ENCODE measurements at places on chromosomes 12 and 14.

DNA sequence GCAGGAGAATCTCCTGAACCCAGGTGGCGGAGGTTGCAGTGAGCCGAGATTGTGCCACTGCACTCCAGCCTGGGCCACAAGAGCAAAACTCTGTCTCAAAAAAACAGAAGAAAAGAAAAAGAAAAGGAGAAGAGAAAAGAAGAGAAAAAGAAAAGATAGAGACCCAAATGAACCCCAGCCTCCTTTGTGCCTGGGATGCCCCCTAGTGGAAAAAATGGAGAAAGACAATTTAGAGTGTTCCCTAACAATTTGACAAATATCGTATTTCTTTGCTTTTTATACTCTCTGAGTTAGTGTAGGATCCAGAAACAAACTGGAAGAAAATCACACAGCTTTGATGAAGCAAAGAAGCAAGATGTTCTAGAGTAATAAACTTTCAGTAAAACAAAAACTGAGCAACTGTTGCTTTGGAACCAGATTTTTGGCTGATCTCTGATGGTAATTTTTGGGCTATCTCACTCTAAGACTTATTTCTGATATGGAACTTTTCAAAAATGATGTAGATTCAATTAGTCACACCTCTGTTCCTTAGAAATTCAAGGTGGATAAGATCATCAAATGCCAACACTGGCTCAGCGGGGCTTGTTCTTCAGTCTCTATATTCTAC, 18.6 kb upstream of the PRKAB1 start:
- DNase-seq, result no peak

- no peak for DNase-seq
Measured at GRCh38 chr12:40312982-40313576, 88.3 kb downstream of the LRRK2 start.

GRCh38 chr14:90499121-90499520, 102.3 kb downstream of the CALM1 start:
- DNase-seq, result no peak

DNA sequence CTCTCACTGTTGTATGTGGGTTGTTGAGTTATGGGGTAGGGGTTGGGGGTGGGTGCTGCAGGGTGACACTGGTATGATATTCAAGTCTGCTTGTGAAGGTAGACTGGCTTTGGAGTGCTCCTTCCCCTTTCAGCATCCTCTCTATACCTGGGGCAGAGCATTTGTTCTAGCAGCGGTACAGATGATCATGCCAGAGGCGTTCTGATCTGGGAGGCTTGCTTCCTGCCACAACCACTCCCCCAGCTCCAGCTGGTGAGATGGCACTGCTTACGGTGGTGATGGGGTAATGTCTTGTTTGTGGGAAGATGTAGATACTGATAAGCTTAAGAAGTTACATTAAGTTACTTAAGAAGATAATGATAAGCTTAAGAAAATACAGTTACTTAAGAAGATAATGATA, 131.8 kb downstream of the ERC1 start:
- no peak for DNase-seq

GRCh38 chr12:84779169-84779568, 133.4 kb downstream of the SLC6A15 start:
- no peak for DNase-seq

GRCh38 chr12:50803230-50803875, 39.4 kb upstream of the TMPRSS12 start:
- DNase-seq, result no peak

DNA sequence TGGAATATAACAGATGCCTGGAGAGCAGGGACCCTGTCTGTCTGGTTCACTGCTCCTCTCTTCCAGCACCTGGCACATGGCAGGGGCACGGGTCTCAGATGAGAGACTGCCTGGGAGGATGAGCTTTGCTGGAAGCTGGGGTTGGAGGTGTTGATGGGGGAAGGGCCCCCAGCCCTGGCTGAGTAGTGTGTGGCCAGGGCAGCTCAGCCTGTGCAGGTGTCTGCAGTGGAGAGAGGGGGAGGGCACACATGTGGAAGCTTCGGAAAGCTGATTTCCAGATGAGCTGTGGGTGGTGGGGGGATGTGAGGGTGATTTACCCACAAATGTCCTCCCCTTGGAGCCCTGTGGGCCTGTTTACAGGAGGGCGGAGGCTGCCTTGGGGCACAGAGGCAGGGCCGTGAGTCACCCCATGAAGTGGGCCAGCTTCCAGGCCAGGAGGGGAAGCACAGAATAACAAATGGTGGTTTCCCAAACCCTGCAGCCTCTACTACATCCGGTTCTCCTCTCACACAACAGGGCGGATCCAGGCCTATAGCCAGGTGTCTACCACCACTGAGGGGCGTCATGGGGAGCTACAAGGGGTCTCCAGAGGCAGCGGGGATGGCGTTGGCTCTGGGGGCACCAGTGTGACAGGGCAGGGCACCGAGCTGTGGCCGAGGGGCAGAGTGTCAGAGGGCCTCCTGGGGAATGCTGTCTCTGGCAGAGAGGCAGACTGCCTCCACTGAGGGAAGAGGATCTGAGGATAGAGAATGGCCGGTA, 11.0 kb downstream of the KRT7 start:
- DNase-seq, result peak; percentile 62

DNA sequence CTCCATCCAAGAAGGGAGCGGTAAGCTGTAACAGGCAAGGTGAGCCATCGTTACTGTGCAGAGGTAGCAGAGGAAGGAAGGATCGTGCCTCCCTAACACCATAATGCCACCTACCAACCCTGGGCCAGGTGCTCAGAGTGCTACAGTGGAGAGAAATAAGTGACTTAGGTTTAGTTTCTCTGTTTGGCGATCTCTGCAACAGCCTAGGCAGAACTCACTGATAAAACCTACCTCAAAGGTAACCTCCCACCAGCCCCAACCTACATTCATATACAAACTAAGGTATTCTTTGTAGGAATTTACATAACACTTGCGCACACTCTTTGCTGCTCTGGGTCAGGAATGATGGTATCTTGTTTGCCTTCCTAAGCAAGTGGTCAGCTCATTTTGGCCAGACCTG, 93.4 kb upstream of the TMEM132D start:
- no peak for DNase-seq

- DNase-seq, result no peak
Measured at GRCh38 chr12:96263449-96263902, 69.3 kb downstream of the ELK3 start.

- DNase-seq, result no peak
Measured at GRCh38 chr14:30584058-30584630, 25.2 kb downstream of the G2E3 start.

GRCh38 chr14:36747411-36748184, 85.9 kb downstream of the PAX9 start:
- no peak for DNase-seq

GRCh38 chr12:131909752-131910219, 15.4 kb downstream of the ULK1 start:
- DNase-seq, result no peak

DNA sequence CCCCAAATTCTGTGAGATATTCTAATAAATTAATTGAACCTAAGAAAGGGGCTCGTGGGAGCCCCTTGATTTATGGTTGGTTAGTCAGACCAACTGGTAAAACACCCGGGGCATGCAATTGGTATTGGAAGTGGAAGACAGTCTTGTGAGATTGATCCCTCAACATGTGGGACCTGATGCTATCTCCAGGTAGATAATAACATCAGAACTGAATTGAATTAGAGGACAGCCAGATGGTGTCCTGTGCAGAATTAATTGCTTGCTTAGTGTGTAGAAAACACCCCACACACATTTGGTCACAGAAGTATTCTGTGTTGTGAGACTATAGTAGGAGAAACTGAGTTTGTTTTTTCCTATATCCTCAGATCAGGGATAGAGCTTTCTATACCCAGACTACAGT, 22.0 kb downstream of the PYROXD1 start:
- DNase-seq, result no peak

GRCh38 chr12:5492562-5492961, 60.7 kb downstream of the NTF3 start:
- no peak for DNase-seq

- no peak for DNase-seq
Measured at GRCh38 chr12:65655074-65655493, 169.2 kb upstream of the HMGA2 start.

DNA sequence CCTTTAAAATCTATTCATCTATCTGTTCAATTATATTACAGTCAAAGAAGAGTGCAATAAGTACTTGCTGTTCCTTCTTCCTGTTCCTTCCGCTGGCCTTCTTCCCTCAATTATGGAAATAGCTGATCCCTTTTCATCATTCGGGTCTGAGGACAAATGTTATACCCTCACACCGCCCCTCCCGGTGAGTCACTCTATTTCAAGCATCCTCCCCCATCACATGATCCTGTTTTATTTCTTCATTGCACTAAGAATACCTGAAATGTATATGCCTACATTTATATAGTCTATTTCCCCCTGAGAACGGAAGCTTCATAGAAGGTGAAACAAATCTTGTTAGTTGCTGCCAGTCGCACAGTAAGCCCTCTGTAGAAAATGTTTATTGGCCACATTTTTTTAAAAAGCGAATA, 2.5 kb downstream of the SLC38A1 start:
- DNase-seq, result no peak
